MCF 10A (cell line): ENCODE measurements at places on chromosomes 4 and X.
A peak's percentile ranks its signal among the peaks of the same experiment; 100 is the strongest.

DNA sequence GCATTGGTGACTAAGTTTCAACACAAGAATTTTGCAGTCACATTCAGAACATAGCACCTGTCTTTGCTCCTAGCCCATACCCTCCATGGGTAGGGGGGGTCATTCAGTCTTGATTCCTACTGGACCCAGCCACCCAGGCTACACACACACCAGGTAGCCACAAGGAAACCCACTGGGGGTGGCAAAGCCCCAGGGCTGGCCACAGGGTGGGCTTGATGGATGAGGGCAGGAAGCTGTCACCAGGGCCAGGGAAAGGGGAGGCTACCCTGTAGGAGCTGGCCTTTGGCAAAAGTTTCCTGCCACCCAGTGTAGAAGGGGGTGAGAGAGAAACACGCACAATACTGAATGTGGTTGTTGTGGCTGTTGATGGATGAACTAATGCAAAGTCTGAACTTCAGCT lies 74.5 kb upstream of the NKX1-1 start:
- no peak for DNase-seq

- no peak for DNase-seq
Measured at GRCh38 chr4:153427363-153428071, 38.6 kb upstream of the TMEM131L start.

DNA sequence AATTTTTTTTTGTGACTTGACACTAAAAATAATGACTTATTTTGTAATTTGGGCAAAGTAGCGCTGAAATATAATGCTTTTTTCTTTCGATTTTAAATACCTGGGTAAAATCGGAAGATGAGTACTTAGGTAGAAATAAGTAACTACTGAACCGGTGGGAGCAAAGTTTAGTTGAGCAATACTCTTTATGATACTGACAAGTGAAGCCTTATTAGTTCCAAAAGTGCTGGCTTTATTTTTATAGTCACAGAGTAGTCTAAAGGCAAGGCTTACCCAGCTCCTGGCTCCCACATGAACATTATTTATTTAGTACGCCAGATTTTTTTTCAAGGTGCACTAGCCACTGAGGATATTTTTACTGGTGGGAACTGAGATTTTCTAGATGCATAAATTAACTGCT lies 14.4 kb upstream of the TRPC5OS start:
- DNase-seq, result no peak

DNA sequence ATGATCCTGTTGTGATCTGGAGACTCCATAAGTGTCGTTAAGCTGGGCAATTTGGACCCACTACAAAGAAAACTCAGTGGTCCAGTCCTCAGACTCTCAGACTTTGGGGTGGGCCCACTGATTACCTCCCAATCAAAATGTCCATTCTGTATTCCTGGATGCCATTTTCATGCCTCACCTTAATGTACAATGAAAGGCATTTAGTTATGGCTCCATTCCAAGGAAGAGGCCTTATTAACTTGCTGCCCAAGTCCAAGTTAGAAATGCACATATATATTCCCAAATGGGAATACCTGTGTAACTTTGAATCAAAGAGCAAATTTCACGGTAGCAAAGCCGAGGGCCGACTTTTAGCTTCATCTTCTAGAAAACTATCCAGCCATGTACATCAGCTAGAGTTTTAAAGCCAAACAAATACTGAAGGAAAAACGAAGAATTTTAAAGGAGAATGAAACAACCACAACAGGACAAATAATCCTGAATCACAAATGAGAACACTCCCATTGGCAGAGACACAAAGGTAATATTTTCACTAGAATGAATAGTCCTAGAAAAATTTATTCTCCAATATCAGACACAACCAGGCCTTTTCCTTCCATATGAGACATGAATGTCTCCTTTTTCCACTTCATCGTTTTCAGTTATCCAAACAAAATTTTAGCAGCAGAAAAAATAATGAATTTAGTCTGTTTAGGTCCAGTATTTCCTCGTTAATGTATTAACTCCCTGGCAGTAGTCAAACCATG lies 63.7 kb upstream of the HHIP start:
- DNase-seq, result peak; percentile 53

DNA sequence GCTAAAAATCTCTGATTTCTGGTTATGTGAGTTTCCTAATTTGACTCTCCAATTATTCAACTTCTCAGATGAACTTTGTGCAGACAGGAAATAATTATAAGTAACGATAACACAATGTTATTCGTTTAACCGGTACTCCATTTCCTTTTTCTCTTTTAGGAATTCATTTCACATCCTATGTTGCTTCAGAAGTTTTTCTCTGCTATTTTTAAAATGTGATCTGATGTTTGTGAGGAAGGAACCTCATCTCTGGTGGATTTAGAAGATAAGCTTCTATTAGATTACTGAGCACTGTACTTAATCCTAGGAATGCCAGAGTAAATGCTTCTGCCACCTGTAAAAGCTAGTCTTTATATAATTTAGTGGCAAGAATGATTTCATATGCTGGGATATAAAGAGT lies 116.0 kb upstream of the ETNPPL start:
- no peak for DNase-seq

DNA sequence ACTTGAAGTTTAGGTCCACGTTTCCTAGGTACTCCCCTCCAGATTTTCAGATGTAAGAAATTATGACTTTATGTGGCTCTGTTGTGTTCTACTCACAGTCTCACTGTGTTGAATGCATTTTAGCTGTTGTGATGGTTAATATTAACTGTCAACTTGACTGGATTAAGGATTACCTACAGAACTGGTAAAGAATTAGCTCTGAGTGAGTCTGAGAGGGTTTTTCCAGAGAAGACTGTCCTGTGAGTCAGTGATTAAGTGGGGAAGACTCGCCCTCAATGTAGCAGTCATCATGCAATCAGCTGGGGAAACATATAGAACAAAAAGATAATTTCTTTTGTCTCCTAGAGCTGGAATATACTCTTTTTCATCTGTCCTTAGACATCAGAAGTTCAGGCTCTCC lies 493.4 kb downstream of the ACTRT1 start:
- DNase-seq, result no peak
